ENCODE measurements at places on chromosomes 13 and 19.

GRCh38 chr19:5424192-5424973, 30.8 kb upstream of the ZNRF4 start:
- DNase-seq = no peak

DNA sequence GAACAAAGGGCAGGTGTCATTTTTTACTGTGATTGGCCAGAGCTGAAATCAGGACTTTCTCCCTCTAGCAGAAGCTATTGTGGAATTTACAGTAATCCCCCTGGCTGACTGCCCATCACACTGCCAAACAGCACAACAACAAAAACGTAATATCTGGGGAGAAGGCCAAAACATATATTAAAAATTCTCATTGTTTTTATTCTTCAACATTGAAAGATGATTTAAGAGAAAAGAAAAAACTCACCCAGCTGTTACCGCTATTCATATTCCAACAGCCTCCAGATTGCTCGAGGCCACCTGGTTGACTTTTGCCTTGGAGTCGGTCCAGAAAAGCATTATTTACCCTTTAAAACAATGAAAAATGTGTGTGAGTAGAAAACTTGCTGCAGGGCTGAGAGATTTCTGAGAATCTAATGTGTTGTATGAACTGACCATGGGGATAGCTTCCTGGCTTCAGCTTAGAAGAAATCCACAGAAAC, 97.2 kb downstream of the EPSTI1 start:
- no peak for DNase-seq

- DNase-seq = no peak
Measured at GRCh38 chr13:71659404-71659803, 207.6 kb downstream of the DACH1 start.

DNA sequence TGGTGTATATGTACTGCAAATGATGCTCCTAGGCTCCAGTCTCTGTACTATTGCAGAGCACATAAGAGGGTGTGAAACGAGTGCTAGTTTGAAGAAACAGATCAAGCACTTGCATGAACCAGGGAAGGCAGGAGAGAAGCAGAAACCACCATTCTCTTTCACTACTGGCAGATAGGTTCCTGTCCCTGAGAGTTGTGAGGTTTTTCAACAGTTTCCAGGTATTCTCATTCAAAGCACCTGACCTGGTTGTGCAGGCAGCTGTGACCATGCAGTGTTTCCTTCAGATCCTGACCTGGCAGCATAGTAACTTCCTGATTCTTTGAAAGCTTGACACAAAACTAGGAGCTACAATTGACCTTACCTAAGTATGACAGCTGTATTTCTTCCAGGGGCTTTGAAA, 164.9 kb downstream of the UFM1 start:
- DNase-seq = no peak

- no peak for DNase-seq
Measured at GRCh38 chr13:24888291-24888931, 124.4 kb downstream of the RNF17 start.

GRCh38 chr13:90485436-90485835, 862.1 kb upstream of the MIR17HG start:
- no peak for DNase-seq

GRCh38 chr19:5358173-5358800, 17.7 kb upstream of the PTPRS start:
- DNase-seq = no peak

GRCh38 chr19:3950871-3951861, 18.3 kb downstream of the NMRK2 start:
- DNase-seq = peak; percentile 68

DNA sequence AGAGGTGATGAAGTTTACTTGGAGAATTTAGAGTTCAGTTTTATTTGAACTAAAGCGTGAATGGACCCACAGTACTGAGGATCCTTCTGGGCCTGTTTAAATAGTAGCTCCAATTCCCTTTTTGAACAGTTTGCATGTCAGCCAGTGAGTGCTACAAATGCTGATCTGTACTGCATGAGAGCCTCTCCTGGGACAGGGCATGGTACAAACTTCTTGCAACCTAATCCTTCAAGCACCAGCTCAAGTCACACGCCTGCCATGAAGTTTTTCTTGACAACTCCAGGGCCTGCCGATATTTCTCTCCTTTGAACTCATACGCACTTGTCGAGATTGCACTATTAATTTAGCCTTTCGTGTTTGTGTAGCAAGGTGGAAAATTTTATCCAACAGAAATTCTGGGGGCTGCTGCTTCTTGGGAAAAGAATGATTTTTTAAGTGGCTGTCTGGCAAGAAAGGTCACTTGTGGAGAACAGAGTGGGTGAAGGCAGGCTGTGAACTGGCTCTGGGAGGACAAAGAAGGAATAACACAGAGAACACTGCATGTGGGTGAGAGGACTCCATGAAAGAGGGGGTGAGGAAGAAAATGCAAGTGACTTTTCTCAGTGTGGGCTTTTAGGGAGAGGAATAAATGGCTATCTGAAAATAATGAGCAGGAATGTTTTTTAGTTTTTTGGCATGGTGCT, 192.5 kb downstream of the NDFIP2 start:
- no peak for DNase-seq

DNA sequence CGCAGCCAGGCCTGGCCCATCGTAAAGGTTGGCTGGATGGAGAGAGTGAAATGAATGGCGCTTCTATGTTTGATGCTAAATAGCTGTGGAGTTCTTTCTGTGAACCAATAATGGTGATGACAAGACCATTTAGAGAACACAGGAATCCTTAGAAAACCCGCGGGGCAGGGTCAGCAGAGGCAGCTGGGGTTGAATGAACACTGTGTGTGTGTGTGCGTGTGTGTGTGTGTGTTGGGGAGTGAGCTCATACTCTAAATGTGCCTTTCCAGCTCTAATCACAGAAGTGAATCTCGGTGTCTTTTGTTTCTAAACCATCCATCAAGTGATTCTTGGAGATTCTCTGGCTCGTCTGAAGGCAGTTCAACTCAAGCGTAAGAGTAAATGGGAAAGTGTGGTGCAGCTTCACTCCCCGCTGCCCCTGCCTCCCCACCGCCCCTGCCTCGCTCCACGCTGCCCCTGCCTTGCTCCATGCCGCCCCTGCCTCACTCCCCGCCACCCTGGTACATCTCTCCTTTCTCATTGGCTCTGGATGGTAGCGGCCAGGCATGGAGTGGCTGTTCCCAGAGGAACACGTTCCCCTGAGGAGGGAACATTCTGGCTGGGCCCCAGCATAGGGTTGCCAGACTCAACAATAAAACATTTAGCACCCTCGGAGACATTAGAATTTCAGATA, 21.2 kb downstream of the TMPRSS9 start:
- no peak for DNase-seq

- DNase-seq = no peak
Measured at GRCh38 chr19:50925734-50926133, 14.5 kb upstream of the KLK4 start.

DNA sequence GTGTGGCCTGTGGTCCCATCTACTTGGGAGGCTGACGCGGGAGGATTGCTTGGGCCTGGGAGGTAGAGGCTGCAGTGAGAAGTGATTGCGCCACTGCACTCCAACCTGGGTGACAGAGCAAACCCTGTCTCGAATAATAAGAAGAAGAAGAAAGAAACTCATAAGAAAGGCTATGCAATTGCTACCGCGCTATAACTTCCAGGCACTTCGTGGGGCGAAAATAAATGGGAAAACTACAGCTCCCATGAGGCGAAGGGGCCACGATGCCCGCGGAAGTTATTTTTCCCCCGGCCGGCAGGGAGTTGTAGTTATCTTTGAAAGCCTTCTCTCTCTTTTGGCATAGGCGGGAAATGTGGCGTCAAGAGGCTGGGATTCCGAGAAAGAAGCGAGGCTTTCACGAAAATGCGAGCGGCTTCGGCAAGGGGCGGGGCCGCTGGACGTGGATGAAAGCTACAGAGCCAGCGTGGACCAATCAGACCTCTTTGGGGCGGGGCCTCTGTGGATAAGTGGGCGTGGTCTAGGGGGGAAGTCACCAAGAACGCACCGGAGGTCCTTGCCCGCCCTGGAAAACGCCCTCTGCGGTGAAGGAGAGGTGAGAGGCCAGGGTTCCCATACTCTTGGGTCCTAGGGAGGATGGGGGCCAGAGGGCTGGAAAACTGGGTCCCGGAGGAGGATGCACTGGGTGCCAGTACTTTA, at the start of gene NUCB1:
Gene NUCB1, plus strand, starts transcription at position 532 of the 696 bp plus-strand sequence. CDS start 485 bp downstream, outside the sequence.
- peak; percentile 100 for DNase-seq

DNA sequence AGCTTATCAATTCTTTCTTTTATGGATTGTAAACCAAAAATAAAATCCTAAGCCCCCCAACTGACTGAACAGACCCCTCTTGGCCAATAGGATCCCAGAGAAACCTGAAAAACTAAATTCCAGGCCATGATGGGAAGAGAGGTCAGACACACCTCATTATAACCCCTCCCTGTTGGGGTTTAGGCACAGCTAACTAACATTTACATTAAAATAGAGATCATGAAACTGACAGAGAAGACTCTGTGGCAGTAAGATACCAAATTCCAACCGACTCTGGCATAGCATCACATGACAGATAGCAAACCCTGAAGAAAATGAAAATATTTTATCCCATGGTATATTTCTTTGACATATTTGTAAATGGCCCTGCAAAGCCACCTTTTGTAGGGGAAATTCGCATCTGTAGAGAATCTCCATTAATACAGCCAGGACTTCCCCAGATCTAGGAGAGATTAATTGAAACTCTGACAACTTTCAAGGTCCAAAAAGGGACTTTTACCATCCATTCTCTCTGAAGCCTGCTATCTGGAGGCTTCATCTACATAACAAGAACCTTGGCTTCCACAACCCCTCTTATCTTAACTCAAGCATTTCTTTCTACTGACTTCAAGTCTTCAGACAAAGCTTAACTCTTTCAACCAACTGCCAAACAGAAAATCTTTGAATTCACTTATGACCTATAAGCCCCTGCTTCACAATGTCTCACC, 27.1 kb upstream of the GAS6 start:
- DNase-seq = no peak

- DNase-seq = no peak
Measured at GRCh38 chr13:62093984-62094780, 678.5 kb upstream of the PCDH20 start.

GRCh38 chr13:45243077-45243476, 42.2 kb upstream of the KCTD4 start:
- DNase-seq = no peak

GRCh38 chr19:13684021-13684420, 80.3 kb upstream of the MRI1 start:
- no peak for DNase-seq

DNA sequence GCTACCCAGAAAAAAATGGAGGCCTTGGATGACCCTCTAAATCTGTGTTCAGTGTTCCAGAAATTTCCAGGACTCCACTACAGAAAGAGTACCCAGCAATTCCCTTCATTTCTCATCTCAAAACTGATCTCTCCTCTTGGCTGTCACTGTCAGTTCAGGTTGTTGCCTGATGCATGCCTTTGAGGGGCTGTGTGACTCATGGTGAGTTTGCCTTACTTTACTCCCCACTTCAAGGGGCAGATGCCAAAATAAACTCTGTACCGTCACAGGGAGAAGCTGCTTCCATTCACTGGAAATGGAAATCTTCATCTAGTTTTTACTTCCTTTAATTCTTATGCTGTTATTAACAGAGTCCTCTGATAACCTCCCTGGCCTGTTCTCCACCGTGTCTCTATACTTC, 1075.0 kb downstream of the DIAPH3 start:
- no peak for DNase-seq

DNA sequence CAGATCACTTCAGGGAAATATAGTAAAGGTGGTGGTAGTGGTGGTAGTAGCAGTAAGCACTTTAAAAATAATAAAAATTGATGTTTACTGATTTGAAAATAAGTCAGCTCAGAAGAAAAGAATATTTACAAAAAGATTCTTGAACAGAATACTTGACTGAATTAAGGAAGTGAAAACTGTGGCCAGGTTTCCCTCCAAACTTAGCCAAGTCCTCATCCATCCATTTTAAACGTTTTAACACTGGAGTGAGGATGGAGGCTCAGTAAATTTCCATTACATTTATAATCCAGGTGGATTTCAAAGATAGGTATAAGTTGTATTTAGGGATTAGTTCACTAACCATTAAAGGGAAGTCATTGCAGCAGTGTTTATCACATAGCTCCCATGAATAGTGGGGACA, 221.5 kb downstream of the RGCC start:
- DNase-seq = no peak

- DNase-seq = peak; percentile 59
Measured at GRCh38 chr19:1262623-1263123, 6.5 kb upstream of the CIRBP start.

Measured in aorta (tissue), 5 donors.